ENCODE measurements at places on chromosomes 4 and X. TPM values are rescaled to one million over a fixed set of nuclear protein-coding genes. Genes with fewer than 3 reads are reported as not detected.

GRCh38 chr4:158238575-158238974 lies 28.3 kb downstream of the TMEM144 start:
- no peak for DNase-seq

Gene MAGEA2
- polyA plus RNA-seq = not detected

DNA sequence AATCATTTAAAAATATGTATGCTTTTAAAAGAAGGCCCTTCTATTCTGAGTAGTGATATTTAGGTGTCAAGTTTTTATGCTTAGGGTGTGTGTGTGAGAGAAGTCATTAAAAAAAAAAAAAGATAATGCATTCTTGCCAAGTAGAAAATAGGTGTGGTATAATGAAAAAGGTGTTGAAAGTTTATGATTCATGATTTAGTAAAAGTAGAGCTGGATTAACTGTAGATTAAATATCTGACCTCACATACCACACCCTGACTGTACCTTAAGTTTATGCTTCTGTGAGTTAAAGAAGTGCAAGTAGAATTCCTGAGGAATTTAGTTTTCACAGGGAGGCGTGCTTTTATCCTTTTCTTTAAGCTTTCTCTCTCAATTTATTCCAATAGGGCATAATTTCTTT lies 71.1 kb downstream of the BMPR1B start:
- DNase-seq = no peak

DNA sequence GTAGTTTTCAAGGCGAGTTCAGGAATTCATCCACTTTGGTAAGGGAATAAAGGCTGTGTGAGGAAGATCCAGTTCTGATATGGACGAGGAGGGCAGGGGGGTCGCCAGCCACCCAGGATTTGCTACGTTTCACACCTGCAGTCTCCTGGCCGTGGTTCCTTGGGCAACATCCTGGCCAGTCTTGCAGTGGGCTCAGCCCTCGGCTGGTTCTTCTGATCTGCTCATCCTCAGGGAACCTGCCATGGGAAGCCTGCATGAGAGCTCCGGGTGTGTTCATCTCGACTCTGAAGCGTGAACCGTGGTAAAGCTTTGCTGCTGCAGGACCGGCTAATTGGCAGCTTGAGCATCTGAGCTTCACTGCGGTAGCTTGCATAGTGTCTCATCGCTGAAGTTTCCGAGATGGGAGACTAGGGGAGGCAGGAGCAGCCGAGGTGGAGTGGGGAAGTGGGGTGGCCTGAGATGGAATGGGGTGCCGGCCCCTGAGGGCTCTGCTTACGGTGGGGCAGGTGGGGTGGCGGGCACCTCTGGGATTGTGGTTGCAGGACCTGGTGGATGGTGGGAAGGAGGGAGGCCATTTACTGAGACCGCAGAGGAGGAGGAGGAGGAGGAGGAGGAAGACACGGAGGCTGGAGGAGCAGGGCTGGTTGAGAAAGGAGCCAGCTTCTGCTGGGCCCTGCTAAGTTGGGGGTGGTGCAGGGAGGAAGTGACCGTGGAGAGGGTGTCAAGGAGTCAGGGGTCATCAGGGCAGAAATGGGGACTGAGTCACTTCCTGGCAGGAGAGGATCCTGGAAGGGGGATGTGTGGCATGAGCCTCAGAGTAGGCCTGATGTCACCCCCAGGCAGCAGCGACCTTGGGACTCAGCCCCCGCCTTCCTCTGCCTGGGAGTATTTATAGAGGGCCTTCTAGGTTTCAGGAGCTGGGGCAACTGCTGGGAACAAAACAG lies 213.1 kb upstream of the PSAPL1 start:
- DNase-seq = no peak

DNA sequence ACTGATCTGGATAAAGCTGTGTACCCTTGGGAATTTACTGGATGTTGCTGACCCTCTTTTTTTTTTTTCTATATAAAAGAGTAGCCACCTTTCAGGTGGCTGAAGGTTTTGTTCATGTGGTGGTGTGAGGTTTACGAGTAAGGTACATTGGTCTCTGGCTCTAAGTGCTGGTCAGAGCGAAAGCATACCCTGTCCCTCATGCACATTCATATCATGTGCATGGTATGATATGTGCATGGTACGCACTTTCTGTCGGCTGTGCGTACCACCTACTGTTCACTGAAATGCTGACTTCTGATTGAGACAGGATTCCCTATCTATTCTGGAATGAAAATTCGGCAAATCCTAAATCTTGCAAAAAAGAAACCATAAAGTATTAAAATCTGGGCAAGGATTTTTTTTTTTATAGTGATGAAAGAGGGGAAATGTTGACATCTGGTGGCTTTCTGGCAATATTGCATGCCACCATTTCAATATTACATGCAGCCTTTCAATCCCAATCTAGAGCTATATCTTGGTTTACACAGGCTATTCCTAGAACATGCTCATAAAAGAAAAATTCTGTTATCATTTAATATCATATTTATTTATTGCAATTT lies 32.8 kb downstream of the FAM149A start:
- no peak for DNase-seq

Gene ATP1B4
- polyA plus RNA-seq = 0.05 TPM

Gene PDZD4
- polyA plus RNA-seq = 8.5 TPM

DNA sequence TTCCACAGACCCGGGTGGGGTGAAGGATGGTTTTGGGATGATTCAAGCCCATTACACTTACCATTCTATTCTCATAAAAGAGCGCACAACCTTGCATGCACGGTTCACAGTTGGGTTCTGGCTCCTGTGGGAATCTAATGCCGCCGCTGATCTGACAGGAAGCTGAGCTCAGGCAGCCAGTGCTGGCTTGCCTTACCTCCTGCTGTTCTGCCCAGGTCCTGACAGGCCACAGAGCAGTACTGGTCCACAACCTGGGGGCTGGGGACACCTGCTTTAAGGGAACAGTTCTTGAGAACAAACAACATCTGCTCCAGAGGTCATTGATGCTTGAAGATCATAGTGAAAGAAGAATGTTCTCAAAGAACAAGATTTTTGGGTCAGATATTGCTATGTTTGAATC lies 8.0 kb upstream of the HS3ST1 start:
- DNase-seq = no peak

- no peak for DNase-seq
Measured at GRCh38 chr4:88826771-88827170, 129.1 kb upstream of the NAP1L5 start.

Gene RAB39B
- 4.0 TPM for polyA plus RNA-seq

DNA sequence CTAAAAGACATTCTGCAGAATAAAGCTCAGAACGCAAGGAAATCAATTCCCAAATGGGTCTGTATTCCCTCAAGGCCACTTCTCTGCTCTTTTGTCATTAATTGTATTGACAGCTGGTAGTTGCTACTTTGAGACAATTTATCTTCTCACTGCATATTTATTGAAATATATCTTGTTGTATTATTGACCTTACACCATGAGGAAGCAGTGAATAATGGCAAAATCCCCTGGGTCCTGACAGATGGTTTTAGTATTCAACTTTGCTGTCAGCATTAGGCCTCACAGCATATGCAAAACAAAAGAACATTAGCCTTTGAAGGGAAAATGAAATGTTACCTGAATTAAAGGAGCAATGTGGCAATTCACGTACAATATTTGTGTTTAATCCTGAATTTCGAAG lies 406.1 kb upstream of the TRAM1L1 start:
- DNase-seq = no peak

- DNase-seq = no peak
Measured at GRCh38 chrX:34875204-34875603, 67.4 kb upstream of the FAM47B start.

- no peak for DNase-seq
Measured at GRCh38 chrX:22629105-22629725, 356.5 kb downstream of the CBLL2 start.

DNA sequence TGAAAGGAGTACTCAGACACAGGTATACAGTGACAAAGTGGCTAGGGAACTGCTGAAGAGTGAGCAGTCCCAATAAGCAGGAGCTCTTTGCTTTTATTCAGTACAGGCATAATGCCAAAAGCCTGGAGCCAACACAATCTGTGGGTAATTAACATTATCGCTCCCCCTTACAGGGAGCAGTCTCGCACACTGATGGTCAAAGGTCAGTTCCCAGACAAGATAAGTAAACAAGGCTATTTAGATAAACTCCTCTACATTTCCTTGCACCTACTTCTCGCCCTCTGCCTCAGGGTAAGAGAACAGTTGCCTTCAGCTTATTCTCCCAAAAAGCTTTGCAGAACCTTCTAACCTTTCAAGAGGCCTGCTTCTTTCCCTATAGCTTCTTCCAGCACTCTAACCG lies 73.9 kb upstream of the TAF9B start:
- no peak for DNase-seq

- no peak for DNase-seq
Measured at GRCh38 chr4:29467044-29467717, 1253.0 kb upstream of the PCDH7 start.

GRCh38 chrX:119017077-119017476 lies 42.7 kb downstream of the LONRF3 start:
- DNase-seq = no peak

Gene RNF4
- 68.7 TPM for polyA plus RNA-seq

Gene MBTPS2
- 35.2 TPM for polyA plus RNA-seq

- no peak for DNase-seq
Measured at GRCh38 chr4:17664755-17665154, 50.3 kb downstream of the MED28 start.

DNA sequence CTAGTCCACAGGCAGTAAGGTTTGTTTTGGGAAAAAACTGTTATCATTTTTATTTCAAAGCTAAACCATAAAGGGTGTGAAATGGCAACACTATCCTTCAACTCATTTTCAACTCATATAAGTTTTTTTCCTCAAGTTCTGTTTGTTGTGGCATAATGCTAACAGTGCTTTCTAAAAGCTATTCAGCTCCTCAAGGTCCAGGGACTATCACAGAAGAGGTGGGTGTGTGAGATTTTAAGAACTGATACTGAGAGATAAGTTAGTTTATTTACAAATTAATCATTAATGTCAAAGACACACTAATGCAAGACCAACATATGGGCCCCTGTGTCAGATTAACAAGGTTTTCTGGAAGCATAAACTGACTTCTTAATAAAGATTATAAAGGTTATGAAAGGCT lies 11.8 kb downstream of the UGT2B15 start:
- DNase-seq = no peak

GRCh38 chr4:25050370-25051078 lies 19.8 kb upstream of the LGI2 start:
- DNase-seq = no peak

Gene EVC2
- 8.4 TPM for polyA plus RNA-seq

DNA sequence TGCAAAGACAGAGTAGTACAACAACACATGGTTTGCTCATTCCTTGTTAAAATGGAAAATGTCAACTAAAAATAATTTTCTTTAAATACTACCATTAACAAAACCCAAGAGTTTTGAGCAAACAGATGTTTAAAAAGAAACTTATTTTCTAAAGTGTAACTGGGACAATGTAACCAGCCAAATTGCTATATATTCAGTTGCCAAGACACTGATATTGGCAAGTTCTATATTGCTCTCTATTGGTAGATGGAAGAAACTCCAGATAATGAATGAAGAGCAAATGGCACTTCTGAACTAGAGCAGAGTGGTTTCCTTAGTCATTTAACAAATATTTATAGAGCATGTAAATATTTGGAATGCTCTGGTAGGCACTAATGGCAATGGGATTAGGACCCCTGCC lies 966.2 kb downstream of the RPA4 start:
- no peak for DNase-seq

- DNase-seq = no peak
Measured at GRCh38 chrX:31551913-31552312, 480.1 kb upstream of the FTHL17 start.

- DNase-seq = no peak
Measured at GRCh38 chrX:10756441-10756840, 136.1 kb upstream of the MID1 start.

Gene THAP6
- polyA plus RNA-seq = 36.6 TPM

DNA sequence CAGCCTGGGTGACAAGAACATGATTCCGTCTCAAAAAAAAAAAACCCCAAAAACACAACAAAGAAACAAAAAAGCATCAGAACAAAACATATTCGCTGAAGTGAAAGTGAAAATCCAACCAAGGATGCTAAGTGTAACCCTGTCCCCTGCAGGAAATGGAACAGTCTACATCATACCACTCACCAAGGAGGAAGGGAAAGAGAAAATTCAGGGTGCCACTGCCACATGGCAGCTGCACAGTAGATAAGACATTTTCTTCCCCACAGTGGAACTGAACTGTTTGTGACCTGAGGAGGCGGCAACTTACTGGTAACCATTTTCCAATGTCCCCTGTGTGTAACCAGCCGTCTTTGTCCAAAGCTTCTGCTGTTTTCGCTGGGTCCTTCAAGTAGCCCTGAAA lies 28.2 kb upstream of the CENPU start:
- DNase-seq = no peak

DNA sequence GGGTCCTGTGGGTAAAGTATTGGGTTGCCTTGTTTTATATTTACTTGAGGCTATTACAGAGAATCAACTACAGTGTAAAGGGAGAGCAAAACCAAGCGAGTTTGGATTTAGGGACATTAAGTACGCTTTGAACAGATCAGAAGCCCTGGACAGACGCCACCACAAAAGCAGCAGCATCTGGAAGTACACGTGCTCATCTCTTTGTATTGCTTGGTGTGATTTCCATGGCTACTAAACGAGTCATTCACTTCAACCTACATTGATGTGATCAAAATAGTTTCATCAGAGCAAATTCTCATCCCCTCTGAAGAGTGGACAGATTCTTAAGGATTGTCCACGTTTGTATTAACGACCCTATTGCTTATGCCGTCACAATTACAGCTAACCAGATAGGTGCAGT lies 85.1 kb downstream of the SORBS2 start:
- DNase-seq = no peak

- no peak for DNase-seq
Measured at GRCh38 chrX:74117962-74118902, 185.7 kb upstream of the ZCCHC13 start.

DNA sequence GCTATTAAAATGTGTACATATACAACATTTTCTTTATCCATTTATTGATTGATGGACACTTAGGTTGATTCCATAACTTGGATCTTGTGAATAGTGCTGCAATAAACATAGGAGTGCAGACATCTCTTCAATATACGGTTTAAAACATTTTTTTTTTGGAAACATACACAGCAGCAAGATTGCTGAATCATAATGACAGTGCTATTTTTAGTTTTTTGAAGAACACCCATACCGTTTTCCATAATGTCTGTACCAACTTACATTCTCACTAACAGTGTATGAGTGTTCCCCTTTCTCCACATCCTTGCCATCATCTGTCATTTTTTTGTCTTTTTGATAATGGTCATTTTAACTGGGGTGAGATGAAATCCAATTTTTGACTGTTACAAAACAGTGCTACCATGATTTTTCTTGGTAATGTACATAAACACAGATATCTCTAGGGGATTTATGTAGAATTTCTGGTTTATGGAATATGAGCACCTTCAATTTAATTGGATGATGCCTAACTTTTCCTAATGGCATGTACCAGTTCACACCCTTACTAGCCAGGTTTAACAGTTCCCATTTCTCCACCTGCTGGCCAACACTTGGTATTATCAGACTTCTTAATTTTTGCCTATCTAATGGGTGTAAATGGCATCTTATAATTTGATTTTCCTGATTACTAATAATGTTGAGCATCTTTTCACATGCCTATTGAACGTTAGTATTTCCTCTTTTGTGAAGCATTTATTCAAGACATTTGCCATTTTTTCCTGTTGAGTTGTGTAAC lies 21.0 kb upstream of the TMSB15B start:
- peak; percentile 12 for DNase-seq

GRCh38 chrX:24395775-24396174 lies 35.3 kb downstream of the SUPT20HL1 start:
- peak; percentile 69 for DNase-seq

Gene PCDH11X
- polyA plus RNA-seq = 0.12 TPM

GRCh38 chrX:13694359-13694758 lies 5.4 kb downstream of the RAB9A start:
- no peak for DNase-seq

Gene GNRHR
- 0.96 TPM for polyA plus RNA-seq

Gene CT45A5
- not detected for polyA plus RNA-seq

Gene MPP1
- polyA plus RNA-seq = 40.7 TPM

- DNase-seq = no peak
Measured at GRCh38 chrX:78527263-78527662, 131.9 kb downstream of the RTL3 start.
